Activated T-helper 1 cell treated with Interleukin-2 at 50 U/mL for 16 hours (primary cell): ENCODE measurements at places on chromosomes 6 and 20.

DNA sequence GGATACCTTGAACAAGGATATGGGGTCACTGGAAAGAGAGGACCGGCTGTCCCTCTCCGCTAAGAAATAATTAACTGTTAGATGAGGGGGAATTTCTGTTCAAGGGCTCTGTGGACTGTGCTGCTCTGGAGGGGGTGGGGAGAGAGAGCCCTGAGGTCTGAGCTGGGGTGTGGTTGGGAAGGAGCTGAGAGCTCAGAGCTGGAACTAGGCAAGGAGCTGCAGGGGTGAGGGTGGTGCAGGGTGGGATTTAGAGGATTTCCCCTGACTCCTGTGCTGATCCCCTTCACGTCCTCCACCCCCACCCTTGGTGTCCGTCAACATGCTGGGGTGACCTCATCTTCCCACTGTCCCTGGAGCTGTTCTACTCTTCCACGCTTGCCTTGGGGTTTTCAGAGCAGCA, 52.5 kb downstream of the HLA-A start:
- no peak for DNase-seq

DNA sequence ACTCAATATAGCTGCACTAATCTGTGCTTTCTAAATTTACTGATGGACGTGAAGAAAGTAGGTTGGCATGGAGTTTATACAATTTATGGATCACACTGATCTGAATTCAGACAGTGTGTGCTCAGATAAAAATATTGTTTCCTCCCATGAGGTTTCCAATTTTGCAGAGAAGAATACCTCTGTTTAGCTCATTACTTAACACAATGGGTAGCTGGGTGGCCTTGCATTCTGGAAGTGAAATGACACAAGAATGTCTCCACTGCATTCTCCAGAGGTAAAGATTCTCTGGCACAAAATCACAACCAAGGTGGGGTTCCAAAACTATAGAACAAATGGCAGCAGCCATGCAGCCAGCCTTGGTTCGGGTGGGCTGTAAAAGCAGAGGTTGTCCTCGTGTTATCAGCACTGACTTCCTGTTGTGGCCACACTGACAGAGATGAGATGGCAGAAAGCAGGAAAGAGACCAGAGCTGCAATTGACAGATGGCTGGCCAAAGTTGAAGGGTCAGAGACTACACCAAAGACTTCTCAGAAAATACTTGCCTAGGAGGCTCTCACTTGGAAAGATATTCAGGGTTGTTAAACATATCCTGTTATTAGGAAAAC, 50.2 kb downstream of the HDAC2 start:
- no peak for DNase-seq

DNA sequence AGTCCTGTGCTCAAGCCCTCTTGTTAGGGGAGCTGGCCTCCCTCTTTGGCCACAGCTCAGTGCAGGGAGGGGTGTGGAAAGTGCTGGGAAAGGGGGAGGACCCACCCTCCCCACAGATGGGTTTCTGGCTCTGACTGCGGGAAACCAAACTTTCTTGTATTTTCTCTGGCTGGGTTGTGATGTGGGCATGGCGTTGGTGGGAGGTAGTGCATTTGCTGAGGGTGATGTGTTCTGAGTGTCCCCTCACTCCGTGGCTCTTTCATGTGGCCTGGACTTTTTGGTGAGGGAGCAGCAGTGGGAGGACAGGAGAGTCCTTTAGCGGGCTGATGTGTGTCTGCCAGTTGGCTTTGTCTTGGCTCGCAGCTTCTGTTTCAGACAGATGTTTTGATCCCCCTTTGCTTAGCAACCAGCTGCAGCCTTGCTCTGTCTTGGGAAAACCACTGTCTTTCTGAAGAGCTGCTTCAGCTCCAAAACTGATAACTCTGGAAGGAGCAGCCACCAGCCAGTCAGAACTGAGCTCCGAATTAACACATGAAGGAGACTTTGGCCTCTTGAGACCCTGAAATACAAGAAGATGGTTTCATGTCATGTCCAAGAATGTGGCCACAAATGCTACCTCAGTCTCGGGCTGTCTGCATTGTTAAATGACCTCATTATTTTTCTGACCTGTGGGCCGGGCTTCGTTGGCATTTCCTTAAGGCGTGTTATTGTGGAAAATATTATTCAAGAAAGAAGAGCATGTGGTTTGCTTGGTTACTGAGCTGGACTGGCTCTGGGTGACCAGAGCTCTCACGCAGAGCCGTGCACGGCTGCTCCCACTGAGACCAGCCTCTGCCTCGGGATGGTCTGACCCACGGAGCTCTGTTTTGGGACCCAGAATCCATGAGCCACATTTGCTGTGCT, 21.5 kb downstream of the SYNJ2 start:
- DNase-seq = no peak

DNA sequence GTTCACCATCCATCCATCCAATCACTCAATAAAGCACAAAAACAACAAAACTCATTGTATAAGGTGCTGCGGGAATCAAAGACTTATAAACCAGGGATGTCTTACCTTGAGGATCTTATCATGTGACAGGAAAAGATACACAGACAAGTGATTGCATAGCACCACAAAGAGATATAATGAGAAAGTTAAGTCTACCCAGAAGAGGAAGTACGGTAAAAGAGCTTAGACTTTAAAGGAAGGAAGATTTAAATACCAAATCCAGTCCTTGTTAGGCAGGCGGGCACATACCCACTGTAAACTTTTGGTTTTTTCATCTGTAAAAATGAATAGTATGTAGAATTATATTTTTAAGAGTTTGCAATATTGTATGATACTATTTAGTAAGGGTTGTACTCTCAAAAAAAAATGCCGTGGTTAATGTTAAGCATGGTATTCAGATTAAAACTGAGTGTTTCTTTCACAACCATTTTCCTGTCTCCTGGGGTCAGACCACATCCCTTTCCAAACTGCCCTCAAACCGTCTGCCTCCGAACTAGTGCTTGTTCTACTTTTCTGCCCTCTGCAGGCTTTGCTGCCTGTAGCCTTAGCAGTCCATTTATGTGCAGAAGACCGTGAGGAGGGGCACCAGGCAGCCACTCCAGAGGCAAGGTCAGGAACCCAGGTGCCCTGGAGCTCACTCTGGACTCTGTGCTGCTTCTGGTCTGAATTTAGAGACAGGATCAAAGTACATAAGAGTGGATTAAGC, 179.5 kb upstream of the SYNDIG1 start:
- no peak for DNase-seq

DNA sequence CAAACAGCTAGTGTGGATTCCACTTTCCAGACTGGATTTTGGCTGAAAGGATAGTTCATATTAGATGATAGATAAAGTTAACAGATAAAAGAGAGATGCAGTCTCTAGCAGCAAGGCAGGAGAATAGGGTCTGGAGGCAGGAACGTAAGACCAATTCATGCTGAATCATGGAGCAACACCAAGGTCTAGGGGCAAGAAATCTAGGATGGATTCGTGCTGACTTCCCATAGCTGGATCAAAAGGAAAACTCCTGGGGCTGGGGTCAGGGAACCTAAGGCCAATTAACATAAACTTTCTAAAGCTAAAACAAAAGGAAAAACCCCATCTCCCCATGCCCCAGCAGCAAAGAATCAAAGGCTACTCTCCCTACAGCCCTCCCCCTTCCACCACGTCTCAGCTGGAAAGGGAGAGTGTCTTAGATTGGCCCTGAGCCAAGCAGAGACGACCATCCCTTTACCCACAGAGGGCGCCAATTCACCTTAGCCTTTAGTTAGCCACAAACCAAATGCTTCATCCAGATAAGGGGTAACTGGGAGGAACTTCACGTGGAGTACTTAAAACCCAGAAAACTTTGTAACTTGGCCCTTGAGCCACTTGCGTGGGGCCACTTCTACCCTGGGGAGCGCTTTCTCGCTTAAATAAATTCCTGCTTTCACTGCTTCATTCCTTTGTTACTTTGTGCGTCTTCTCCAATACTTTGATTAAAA, 7.6 kb downstream of the TREM1 start:
- peak; percentile 24 for DNase-seq

DNA sequence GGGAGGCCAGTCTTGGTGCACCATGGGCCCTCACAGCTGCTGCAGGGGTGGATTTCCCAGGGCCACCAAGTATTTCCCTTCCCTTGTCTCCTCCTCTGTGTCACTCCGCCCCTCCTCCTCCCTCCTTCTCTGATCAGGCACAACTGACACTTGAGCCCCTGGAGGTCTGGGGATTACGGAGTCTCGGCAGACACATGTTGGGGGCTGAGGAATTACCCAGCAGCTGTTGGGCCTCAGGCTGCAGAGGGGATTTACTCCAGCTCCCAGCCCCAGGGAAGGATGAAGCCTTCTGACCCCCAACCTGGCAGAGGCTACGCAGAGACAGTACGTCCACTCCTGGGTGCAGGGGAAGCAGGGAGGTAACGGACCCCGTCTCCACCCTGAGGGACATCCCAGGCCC, 420.5 kb upstream of the SULF2 start:
- no peak for DNase-seq
